ENCODE measurements at places on chromosomes 1 and 21. TPM values are rescaled to one million over a fixed set of nuclear protein-coding genes. Genes with fewer than 3 reads are reported as not detected.

Gene FAM43B
- 1.2 TPM for total RNA-seq

Gene TEDDM1
- total RNA-seq = not detected

Gene SLC44A5
- 8.4 TPM for total RNA-seq

Gene CELA3B
- not detected for total RNA-seq

Gene TSPAN1
- 34.1 TPM for total RNA-seq

Gene LENEP
- total RNA-seq = not detected

Gene USP16
- 22.9 TPM for total RNA-seq

Gene COPA
- 127 TPM for total RNA-seq

Gene AADACL4
- total RNA-seq = 0.82 TPM
